GM12878 (cell line): ENCODE measurements at places on chromosomes 5 and 9.

- DNase-seq: no peak
These were observed 32.3 kb upstream of the CDK5RAP2 start for GRCh38 chr9:120612218-120612617.

GRCh38 chr5:125219710-125220109 is 473.3 kb upstream of the ZNF608 start:
- DNase-seq: no peak

GRCh38 chr5:169732841-169733240 is 95.8 kb downstream of the DOCK2 start:
- DNase-seq: no peak

- DNase-seq: no peak
These were observed 127.9 kb downstream of the EFNA5 start for GRCh38 chr5:107542831-107543231.

DNA sequence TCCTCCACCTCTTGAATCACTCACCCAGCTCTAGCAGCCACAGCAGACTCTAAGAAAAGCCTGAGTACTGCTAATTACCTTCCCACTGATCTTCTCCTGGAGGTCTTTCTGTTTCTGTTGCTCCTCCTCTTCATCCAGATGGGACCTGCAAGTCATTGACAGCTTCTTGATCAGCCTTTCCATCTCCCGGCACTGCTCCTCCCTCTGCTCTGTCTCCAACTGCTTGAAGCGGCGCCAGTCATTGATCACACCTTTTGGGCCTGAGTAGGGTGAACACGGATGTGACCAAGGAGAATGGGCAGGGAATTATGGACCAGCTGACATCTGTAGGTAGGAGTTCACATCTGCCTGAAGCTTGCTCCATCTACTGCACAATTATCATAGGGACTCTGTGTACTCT is 5.5 kb downstream of the PDCL start:
- no peak for DNase-seq

DNA sequence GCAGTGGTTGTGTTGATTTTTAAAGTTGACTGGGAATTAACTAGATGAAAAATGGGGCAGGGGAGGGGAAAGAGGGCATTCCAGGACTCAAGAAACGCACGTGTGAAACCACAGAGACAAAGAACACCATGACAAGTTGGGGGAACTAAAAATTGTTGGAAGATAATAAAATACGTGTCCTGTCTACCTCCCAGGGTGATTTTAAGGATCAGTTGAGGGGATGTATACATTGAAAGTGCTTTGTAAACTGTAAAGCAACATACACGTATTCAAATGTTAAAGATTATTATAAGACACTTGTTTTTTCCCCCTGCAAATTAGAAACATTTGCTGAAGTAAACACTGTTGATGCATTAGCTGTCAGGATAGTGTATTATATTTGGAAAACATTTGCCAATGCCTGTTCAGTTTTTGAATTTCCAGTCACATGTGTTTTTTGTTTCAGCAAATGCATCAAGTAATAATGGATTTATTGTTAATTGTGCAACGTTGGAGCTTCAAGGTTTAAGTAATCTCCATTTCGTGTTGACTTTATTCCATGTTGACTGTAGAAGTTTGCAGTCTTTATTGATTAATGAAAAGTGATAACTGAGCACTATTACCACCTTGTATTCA is 412.7 kb downstream of the ACTL7B start:
- DNase-seq: no peak
